ENCODE measurements at places on chromosomes 11 and 22.

DNA sequence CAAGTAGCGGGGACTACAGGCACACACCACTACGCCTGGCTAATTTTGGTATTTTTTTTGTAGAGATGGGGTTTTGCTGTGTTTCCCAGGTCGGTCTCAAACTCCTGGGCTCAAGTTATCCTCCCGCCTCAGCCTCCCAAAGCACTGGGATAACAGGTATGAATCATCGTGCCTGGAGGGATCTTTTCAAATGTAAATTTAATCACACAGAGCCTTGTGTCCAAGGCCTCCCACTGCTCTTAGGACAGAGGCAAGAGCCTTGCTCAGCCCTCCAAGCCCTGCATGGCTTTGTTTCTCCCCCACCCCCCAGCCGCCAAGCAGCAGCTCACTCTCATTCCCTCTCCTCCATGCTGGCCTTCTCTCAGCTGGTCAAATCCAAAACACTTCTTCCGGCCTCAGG lies 75.3 kb upstream of the CREB3L1 start:
- no peak for DNase-seq

- no peak for DNase-seq
Measured at GRCh38 chr22:48507171-48507570, 1320.5 kb downstream of the BRD1 start.

GRCh38 chr11:1336836-1337646 lies 27.6 kb upstream of the TOLLIP start:
- DNase-seq = no peak

DNA sequence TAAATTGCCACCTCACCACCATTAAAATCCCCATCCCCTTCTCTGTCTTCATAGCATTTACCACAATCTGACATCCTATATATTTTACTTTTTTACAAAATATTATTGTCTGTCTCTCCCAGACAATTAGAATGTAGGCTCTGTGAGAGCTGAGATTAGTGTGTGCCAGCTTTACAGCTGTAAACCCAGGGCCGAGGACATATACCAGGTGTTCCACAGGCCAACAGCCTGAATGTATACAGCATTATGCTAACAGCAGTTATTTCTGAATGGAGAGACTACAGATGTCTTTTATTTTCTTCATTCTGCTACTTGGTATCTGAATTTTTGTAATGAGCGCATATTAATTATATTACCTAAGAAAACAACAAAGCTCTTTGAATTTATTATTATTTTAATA lies 36.7 kb downstream of the FZD4 start:
- no peak for DNase-seq

GRCh38 chr11:85759915-85760314 lies 51.0 kb downstream of the SYTL2 start:
- no peak for DNase-seq

All from HL-60 (cell line).